ENCODE measurements at places on chromosomes 6 and 20. TPM values are rescaled to one million over a fixed set of nuclear protein-coding genes. Genes with fewer than 3 reads are reported as not detected.

Gene ASXL1
- total RNA-seq = 86.1 TPM

Gene GDAP1L1
- not detected for total RNA-seq

Gene LSM2
- total RNA-seq = 45.9 TPM

Gene ARHGAP40
- not detected for total RNA-seq

Gene RHAG
- total RNA-seq = 1.6 TPM
